ENCODE measurements at places on chromosomes 13 and 19. TPM values are rescaled to one million over a fixed set of nuclear protein-coding genes. Genes with fewer than 3 reads are reported as not detected.

Gene MAN2B1
- 36.3 TPM for total RNA-seq

Gene SLITRK6
- total RNA-seq, result not detected

Gene ZNF177
- total RNA-seq, result not detected

Gene WDR62
- total RNA-seq, result not detected

Gene CCDC8
- total RNA-seq, result 10.0 TPM

Gene NCAN
- total RNA-seq, result not detected

Gene ZNF709
- 3.4 TPM for total RNA-seq

Gene FLT3LG
- 37.3 TPM for total RNA-seq

Gene IGSF23
- total RNA-seq, result not detected

Gene C1QTNF9B
- total RNA-seq, result not detected

Gene CADM4
- total RNA-seq, result 3.5 TPM

Gene FARSA
- 21.3 TPM for total RNA-seq

Gene YIF1B
- 24.7 TPM for total RNA-seq

GRCh38 chr19:16429759-16430091 lies 42.0 kb downstream of the EPS15L1 start:
- no peaks in the 10 kb centered on the region for H3K27me3 ChIP-seq
- H3K4me3 ChIP-seq, result no peak overlapping the region
- H3K4me1 ChIP-seq, result no peaks in the 10 kb centered on the region
- H3K27ac ChIP-seq, result no peak overlapping the region

- H3K4me3 ChIP-seq, result no peak overlapping the region
- peak overlapping the region; percentile 66 for H3K27ac ChIP-seq
Observed at GRCh38 chr13:40478775-40479174, 187.7 kb downstream of the FOXO1 start.

- no peaks in the 10 kb centered on the region for H3K4me1 ChIP-seq
- no peak overlapping the region for H3K27ac ChIP-seq
- no peak overlapping the region for H3K4me3 ChIP-seq
- no peak for DNase-seq
- peaks cover 45% of the 10 kb centered on the region for H3K36me3 ChIP-seq
Observed at GRCh38 chr13:112525356-112525945, 62.5 kb downstream of the TUBGCP3 start.

- no peak for DNase-seq
- H3K4me3 ChIP-seq, result no peak overlapping the region
- H3K4me1 ChIP-seq, result no peaks in the 10 kb centered on the region
- H3K27me3 ChIP-seq, result no peaks in the 10 kb centered on the region
- no peaks in the 10 kb centered on the region for H3K36me3 ChIP-seq
Observed at GRCh38 chr19:14540741-14541525, 11.5 kb downstream of the TECR start.

DNA sequence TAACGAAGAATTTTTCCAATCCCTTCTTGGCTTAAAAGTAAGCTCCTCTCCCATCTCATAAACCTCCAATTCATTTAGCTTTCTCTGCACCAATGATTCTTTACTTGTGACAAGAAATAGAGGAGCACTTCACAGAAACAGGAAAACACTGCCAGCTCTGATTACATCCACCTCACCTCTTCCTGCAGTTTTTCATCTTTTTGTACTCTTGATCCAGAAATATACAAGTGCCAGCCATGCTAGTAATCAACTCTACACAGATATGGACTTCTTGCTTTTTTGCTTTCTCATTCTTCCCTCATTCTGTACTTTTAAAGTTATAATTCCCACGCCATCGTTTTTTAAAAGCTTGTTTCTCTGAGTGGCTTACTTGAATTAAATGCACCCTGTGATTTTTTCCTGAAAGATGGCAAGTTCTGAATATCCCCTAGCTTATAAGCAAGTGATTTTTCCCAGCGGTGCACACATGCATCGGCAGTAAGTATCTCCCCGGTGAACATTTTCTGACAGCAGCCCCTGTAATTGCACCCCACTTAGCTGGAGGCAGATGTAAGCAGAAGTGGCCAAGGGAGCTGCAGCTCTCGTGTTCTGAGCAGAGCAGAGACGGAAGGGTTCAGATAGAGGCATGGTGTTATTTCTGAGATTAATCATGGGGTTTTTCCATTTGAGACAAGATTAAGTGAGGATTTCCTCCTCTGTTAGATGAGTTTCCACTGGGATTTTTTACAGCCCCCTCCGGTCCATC lies 340.7 kb downstream of the SLC7A1 start:
- H3K36me3 ChIP-seq, result no peaks in the 10 kb centered on the region
- H3K4me3 ChIP-seq, result no peak overlapping the region
- no peaks in the 10 kb centered on the region for H3K27me3 ChIP-seq
- H3K27ac ChIP-seq, result no peak overlapping the region
- no peaks in the 10 kb centered on the region for H3K4me1 ChIP-seq
- no peak for DNase-seq

- DNase-seq, result no peak
- no peaks in the 10 kb centered on the region for H3K27me3 ChIP-seq
- H3K4me3 ChIP-seq, result no peak overlapping the region
- H3K36me3 ChIP-seq, result no peaks in the 10 kb centered on the region
- no peak overlapping the region for H3K27ac ChIP-seq
Observed at GRCh38 chr13:53151336-53152056, 122.9 kb downstream of the OLFM4 start.

- H3K27me3 ChIP-seq, result no peaks in the 10 kb centered on the region
- DNase-seq, result no peak
- peak within 1 kb of the TSS; percentile 84 for H3K4me3 ChIP-seq
- H3K4me1 ChIP-seq, result peaks cover 13% of the 10 kb centered on the region
Observed at GRCh38 chr13:110306960-110307766, at the start of the genes COL4A1 and COL4A2. Gene COL4A1 (minus strand): TSS chr13:110307157. CDS start chr13:110307027, 130 bp downstream. Gene COL4A2 (plus strand): TSS chr13:110307284. CDS start chr13:110307904, 620 bp downstream.

- H3K4me1 ChIP-seq, result no peaks in the 10 kb centered on the region
- H3K4me3 ChIP-seq, result no peak overlapping the region
- no peaks in the 10 kb centered on the region for H3K27me3 ChIP-seq
- DNase-seq, result no peak
- no peak overlapping the region for H3K27ac ChIP-seq
- no peaks in the 10 kb centered on the region for H3K36me3 ChIP-seq
Observed at GRCh38 chr19:40358773-40359172, 10.3 kb downstream of the PLD3 start.

DNA sequence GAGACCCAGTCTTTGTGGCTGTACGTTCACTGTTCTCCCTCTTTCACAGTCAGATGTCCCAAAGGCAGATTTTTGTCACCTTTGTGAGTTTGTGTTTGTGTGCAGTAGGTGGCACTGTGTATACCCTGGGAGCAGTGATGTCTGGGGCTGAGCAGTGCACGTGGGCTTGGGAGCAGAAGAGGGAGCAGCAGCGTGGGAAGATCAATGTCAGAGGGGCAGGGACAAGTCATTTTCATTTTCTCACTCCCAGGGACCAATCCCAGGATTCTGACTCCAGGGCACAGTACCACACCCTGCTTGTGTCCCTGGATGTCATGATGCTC lies 2.0 kb upstream of the PSG6 start:
- no peak overlapping the region for H3K27ac ChIP-seq
- no peak for DNase-seq
- no peaks in the 10 kb centered on the region for H3K4me1 ChIP-seq
- H3K36me3 ChIP-seq, result no peaks in the 10 kb centered on the region

DNA sequence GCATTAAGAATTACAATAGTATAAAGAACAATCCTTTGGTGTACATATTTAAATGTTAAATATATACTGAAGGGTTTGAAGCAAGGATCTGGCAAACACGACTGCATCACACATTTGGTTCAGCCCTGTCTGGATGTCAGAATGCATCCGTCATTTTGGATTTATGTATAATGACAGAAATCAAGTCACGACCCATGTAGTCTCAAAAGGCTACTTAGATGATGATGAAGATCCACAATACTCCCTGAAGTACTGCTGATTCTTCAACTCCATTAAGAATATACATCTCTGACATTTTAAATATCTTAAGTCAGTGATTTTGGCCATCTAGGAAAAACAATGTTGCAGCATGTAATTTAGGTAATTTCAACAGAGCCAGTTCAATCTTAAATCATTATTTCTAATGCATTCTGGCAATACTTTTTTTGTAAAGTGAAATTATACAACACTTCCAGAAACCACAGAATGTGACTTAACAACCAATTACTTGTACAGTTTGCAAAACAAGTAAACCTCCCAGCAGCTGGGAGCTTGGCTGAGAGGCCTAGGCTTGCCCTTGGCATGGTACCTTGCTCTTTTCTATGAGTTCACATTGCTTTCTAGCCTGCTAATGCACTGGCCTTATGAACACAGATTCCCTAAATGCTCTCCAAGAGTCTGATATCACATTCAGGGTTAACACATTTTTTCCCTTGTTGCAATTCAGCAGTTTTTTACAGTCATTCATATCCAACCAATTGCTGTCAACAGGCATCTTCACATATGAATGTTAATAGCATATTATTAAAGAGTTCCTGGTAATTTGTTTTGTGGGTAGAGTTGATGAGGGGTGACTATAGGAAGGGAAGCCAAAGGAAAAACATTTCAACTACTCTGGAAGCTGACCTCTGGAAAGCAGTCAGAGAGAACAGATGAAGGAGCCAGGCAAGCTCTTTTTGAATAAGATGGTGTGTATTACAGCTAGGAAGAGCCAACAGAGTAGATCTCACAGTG lies 175.2 kb downstream of the ENOX1 start:
- H3K36me3 ChIP-seq, result no peaks in the 10 kb centered on the region
- no peak overlapping the region for H3K27ac ChIP-seq
- no peaks in the 10 kb centered on the region for H3K27me3 ChIP-seq
- DNase-seq, result no peak

DNA sequence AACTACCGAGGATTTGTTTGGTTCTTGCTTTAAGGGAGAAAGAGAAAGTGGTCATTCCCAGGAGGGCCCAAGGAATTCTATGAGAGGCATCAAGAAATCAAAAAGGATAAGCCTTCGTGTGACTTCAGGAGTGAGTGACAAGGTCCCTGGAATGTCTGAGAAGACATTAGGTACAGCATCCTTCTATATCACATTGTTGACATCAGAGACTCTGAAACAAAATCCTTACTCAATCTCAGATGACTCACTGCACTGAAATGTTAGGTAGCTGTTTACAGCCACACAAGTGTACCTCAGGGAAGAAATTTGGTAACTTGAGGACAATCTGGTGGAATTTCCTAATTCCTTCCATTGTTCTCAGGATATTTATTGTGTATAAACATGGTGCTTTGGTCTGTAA lies 7.9 kb upstream of the LGALS14 start:
- H3K4me1 ChIP-seq, result no peaks in the 10 kb centered on the region
- H3K27me3 ChIP-seq, result no peaks in the 10 kb centered on the region
- H3K4me3 ChIP-seq, result no peak overlapping the region
- no peaks in the 10 kb centered on the region for H3K36me3 ChIP-seq
- no peak overlapping the region for H3K27ac ChIP-seq

DNA sequence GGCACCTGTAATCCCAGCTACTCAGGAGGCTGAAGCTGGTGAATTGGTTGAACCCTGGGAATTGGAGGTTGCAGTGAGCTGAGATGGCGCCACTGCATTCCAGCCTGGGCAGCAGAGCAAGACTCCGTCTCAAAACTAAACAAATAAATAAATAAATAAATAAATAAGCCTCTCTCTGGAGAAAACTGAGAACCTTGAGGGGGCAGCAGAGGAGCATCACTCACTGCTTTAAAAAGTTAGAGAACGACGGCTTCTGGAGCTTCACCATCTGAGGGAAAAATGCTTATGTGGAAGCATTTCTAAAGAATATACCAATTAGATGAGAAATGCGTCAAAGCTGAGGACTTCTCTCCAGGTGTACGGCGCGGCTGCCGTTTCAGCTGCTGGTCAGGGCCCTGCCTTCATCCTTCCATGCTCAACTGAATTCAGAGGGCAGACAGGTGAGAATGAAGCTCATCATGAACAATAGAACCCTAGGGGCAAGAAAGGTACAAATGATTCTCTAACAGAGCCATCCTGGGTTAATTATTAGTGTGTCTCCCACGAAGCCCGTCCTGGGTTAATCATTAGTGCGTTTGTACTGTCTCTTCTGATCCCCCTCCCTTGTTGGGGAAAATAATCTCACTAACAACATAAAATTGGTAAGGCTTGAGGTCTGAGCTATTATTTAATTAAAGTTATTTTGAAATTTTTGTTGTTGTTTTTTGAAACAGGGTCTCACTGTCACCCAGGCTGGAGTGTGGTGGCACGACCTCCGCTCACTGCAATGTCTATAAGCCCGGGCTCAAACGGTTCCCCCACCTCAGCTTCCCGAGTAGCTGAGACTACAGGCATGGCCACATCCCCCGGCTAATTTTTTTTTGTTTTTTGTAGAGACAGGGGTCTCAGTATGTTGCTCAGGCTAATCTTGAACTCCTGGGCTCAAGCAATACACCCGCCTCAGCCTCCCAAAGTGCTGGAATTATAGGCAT lies 80.1 kb downstream of the IPO5 start:
- no peak overlapping the region for H3K27ac ChIP-seq
- no peak overlapping the region for H3K4me3 ChIP-seq
- H3K4me1 ChIP-seq, result no peaks in the 10 kb centered on the region
- DNase-seq, result no peak

GRCh38 chr19:38559428-38560401 lies 58.0 kb downstream of the MAP4K1 start:
- no peak for DNase-seq
- no peaks in the 10 kb centered on the region for H3K36me3 ChIP-seq
- H3K4me1 ChIP-seq, result no peaks in the 10 kb centered on the region
- peaks cover 2% of the 10 kb centered on the region for H3K27me3 ChIP-seq
- H3K27ac ChIP-seq, result no peak overlapping the region

DNA sequence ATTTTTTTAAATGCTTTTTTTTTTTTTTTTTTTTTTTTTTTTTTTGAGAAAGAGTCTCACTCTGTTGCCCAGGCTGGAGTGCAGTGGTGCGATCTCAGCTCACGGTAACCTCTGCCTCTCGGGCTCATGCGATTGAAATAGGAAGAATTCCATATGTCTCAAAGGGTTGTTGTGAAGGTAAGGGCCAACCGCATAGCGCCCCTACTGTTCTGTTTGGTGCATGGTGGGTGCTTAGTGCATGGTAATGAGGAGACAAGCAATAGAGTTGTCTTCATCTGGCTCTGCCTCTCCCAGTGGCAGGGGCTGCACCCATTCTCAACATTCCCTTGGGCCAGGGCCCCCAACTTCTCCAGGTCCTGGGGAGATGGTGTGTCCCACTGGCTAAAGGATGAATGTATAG lies 68.7 kb downstream of the RASL11A start:
- no peaks in the 10 kb centered on the region for H3K4me1 ChIP-seq
- no peak overlapping the region for H3K27ac ChIP-seq
- H3K36me3 ChIP-seq, result no peaks in the 10 kb centered on the region
- H3K27me3 ChIP-seq, result no peaks in the 10 kb centered on the region
- no peak overlapping the region for H3K4me3 ChIP-seq

DNA sequence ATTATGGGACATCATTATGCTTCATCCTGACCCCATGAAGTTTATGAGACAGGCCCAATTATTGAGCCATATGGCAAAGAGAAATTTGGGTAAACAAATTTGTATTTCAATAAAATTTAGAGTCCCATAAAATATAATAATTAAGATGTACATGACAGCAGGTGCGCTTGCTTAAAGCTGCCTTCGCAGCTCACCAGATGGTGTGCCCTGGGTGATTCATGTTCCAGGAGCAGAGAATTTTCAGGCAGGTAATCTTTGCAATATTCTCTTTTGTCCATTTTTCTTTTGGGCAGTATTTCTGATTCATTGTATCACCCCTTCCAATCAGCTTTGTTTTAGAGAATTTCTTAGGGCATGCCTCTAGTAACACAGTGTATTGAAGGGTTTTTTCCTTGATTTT lies 39.5 kb upstream of the WASF3 start:
- H3K27me3 ChIP-seq, result no peaks in the 10 kb centered on the region
- no peaks in the 10 kb centered on the region for H3K4me1 ChIP-seq
- H3K36me3 ChIP-seq, result no peaks in the 10 kb centered on the region

- peak; percentile 87 for DNase-seq
- H3K27me3 ChIP-seq, result no peaks in the 10 kb centered on the region
- H3K36me3 ChIP-seq, result peaks cover 32% of the 10 kb centered on the region
- peak overlapping the region; percentile 45 for H3K27ac ChIP-seq
- H3K4me3 ChIP-seq, result no peak overlapping the region
Observed at GRCh38 chr13:113187263-113187669, 21.2 kb downstream of the PCID2 start.

- no peak overlapping the region for H3K27ac ChIP-seq
- H3K4me3 ChIP-seq, result no peak overlapping the region
- no peak for DNase-seq
- H3K4me1 ChIP-seq, result no peaks in the 10 kb centered on the region
- H3K36me3 ChIP-seq, result peaks cover 8% of the 10 kb centered on the region
Observed at GRCh38 chr13:51967482-51968446, 43.5 kb downstream of the ATP7B start.
